ENCODE measurements at places on chromosomes 4 and X.

DNA sequence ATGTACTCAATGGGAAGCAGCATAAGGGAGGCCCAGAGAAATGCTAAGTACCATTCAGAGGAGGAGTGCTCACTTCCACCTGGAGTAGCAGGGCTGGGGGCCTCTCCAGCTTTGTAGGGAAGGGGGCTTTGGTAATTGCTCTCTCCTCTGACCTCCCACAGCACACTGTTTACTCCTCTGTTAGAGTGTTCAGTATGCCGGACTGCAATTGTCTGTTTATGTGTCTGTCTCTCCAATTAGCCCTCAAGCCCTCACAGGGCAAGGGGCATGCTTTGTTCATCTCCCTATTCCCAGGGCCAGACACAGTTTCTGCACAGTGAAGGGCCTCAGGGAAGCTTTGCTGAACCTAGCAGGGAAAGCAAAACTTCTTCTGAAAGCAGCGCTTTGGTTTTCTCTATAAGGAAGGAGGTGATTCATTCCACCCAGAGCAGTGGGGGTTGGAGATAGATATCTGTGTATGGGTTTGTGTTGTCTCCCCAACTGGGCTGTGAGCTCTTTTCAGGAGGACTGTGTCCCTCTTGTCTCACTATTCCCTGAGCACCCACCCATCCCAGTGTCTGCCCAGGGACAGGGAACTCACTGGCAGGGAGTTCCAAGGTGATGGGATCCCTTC is 50.0 kb upstream of the VMA21 start:
- DNase-seq, result no peak

GRCh38 chr4:80803337-80803736 is 227.2 kb upstream of the BMP3 start:
- DNase-seq, result no peak

DNA sequence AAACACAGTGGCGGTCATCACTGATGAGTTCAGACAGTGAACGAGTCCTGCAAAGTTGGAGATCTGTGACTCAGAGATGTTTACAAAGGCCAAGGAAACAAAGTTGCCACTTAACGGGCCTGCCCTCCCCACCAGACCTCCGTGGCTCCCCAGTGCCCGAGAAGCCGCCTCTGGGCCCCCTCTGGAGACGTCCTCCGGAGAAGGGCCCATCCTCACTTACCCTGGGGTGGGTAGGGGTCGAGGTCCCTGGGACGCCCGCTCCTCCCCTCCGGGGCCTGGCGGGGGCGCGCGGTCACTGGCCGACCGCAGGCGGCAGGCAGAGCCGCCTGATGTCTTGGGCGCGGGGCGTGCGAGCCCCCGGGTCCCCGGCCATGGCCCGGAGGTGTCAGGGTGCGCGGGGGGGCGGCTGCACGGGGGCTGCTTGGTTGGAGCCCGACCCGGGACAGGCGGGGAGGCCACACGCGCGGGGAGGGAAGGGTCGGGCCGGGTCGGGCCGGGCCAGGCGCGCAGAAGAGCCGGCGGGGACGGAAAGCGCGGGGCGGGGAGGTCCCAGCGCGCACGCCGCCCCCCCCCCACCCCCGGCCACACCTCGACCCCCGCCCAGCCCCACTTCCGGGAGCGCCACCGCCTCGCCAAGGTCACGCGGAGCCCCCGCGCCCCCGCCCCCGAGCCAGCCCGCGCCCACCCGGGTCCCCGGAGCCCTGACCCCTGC is 529 bp downstream of the DHRSX start:
- DNase-seq, result no peak

- no peak for DNase-seq
Measured at GRCh38 chr4:174538123-174538875, 16.0 kb upstream of the HPGD start.

Measured in skin of body (tissue), 3 donors.